C1 segment of cervical spinal cord (tissue), 14 donors: ENCODE measurements at places on chromosomes 3 and 15.

DNA sequence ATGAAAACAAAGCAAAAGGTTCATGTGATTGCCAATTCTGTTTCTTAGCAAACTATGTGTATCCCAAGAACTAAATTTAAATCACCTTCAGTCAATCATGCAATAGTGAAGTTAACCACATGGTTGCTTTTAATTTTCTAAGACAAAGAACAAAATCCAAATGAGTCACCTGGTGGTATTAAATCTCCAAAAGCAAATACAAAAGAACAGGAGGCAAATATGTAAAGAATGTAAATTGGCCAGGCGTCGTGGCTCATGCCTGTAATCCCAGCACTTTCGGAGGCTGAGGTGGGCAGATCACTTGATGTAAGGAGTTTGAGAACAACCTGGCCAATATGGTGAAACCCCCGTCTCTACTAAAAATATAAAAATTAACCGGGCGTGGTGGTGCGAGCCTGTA is 54.2 kb upstream of the PIK3R4 start:
- DNase-seq: no peak

- no peak for DNase-seq
Observed at GRCh38 chr3:65914740-65915367, 123.9 kb downstream of the MAGI1 start.

DNA sequence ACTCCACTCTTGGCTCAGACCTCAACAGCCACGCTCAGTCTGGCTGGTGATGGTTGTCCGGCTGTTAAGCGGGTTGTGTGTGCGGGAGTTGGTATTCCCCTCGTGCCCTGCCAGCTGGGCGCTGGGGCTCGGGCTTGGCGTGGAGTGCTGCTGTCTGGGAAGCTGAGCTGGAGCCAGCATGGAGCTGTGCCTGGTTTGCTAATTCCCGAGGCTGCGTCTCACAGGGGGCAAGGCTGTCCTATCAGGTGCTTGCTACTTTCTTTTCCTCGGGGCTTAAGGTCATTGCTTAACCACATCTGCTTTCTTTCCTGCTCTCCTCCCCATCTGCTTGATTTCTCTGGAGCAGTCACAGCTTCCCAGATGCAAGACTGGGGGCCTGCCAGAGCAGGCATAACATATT is 29.9 kb downstream of the PDIA5 start:
- peak; percentile 13 for DNase-seq

DNA sequence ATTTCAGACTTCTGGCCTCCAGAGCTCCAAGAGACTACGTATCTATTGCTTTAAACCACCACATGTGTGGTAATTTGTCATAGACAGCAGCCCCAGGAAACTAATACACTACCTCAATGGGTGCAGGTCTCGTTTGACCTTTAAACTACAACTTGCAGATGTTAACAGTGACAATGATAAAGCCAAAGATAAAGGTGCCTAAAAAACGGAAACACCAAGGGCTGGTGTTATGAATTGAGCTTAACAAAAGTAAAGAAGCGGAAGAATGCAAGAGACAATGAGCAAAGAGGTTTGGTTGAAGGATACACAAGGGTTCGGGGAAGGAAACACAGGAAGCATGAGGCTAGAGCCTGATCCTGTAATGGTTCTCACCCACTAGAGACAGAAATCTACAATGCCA is 50.8 kb downstream of the RFTN1 start:
- no peak for DNase-seq

DNA sequence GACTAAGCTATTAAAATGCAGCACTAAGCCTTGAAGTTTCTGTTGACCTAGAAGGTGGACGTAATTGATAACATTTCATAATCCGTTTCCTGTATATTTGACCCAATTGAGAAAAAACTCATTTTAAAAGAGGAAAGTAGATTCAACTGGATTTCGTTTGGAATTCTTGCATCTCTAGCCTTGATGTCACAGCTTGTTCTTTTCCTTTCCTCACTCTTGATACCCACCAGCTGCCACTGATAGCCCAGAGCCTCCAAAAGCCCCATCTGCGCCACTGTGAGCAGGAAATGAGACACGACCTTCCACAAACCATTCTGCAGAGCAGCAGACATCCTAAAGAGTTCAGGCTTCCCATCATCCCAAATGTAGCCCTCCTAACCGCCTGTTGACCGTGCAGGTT is 61.8 kb downstream of the FOXB1 start:
- DNase-seq: no peak

GRCh38 chr3:4645468-4645867 is 152.3 kb downstream of the ITPR1 start:
- DNase-seq: no peak

DNA sequence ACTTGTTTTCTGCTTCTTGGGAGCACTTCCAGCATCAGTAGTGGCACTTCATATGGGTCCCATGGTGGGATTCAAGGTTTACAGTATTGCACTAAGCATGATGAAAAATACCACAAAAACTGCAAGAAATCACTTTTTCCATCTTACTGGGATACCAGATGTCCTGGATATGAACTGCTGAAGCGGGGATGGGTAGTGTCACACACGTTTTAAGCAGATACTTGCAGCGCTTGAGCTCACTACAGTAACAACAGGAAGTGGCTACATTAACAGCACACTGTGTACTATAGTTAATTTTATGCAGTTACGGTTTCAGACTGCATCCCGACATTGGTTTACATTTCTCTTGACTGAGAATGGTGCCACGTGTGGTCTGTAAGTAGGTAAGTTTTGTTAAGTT is 3.5 kb upstream of the ISG20 start:
- DNase-seq: no peak

DNA sequence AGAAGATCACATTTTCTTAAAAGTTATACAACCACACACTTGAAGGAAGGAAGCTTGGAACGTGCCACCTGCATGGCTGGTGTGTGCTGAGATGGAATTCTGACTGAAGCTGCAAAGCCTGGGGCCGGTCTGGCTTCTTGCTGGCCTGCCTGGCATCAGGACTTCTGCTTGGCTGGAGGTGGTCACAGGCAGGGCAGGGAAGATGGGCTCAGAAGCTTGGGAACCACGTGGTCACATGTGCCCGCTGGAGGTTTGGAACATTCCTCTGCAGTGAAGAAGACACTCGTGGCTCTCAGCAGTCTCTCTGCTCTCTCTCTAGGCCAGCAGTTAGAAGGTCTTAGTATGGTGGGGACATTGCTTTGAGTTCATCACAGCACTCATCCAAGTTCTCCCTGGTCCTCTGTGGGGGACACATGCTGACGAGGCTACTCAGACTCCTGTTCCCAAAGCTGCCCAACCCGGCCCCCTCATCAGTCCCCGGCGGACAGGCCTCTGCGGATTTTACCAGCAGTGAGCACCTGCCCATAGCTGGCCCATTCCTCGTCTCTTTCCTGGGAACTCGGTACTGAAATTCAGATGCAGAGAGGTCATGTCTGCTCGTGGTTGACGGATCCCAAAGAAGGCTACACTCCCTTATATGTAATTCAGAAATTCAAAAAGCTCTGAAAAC is 229.0 kb downstream of the ADAMTS17 start:
- DNase-seq: no peak

DNA sequence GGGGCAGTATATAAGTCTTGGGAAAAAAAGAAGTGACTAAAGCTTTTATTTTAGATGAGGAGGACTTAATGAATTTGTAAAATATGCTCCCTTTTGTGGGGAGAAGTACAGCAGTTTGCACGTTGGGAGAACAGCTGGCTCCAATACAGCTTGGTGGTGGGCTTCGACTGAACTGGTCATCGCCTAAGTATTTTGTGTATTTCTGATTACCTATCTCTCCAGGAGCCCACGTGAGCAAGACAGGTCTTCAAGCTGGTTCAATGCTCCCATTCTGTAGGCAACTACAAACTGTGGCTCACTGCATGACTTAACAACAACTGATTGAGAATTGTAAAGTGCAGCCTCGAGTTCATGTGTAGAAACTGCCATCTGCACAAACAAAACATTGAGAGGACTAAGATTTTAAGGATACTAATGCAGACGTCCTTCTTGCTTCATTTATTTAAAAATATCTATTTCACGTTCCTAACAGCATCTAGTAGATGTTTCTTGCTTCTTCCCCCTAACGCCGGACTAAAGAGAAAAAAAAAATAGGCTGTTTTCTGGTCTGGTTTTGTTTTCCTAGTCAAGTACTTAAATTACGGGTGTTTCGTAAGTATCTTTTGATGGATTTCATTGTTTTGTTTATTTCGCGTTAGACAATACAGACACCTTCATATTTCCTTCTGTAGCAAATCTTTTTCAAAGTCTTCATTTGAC is 1.4 kb upstream of the GREM1 start:
- no peak for DNase-seq

GRCh38 chr3:188350961-188351360 is 197.0 kb downstream of the LPP start:
- DNase-seq: no peak

DNA sequence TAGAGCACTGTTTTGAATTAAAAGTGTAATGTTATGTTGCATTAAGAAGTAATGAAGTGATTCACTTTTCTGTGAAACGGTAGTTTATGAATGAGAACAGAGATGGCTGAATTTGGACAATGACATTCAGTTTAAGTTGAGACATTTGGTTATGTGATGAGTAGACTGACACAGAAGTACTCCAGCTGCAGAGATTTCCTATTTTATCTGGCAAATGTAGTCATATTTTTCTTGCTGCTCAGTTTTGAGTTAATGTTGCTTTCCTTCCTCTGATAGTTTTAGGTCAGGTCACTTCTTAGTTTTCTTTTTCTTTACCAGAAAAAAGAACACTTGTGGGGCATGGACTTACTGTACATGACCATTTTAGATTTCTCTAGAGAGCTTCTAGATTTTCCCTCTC is 51.2 kb downstream of the ASB7 start:
- DNase-seq: no peak

GRCh38 chr3:133256787-133257483 is 142.9 kb upstream of the BFSP2 start:
- DNase-seq: no peak

DNA sequence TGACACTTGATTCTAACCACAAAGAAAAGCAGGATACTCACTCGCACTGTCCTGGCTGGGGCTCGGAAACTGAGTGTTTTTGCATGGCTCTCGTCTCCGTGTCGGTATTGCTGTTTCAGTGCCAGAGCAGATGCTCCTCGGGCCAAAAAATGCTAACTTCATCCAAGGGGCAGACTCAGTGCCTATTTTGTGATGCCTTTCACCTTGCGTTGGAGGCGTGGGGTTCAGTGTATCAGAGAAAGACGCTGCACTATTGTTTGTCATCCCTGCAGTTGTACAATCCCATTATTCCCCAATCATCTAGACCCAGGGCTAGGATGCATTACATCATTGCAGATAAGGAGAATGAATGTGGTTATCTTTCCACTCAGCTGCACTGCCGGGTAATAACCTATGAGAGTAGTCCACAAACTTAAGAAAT is 1.4 kb downstream of the CACNA2D3 start:
- DNase-seq: no peak

GRCh38 chr3:177817751-177818150 is 620.5 kb upstream of the TBL1XR1 start:
- no peak for DNase-seq

GRCh38 chr3:68121287-68121686 is 466.9 kb upstream of the SUCLG2 start:
- no peak for DNase-seq

GRCh38 chr3:106533788-106534160 is 665.0 kb upstream of the CBLB start:
- no peak for DNase-seq

- no peak for DNase-seq
Observed at GRCh38 chr3:42507761-42508335, 5.4 kb downstream of the VIPR1 start.

DNA sequence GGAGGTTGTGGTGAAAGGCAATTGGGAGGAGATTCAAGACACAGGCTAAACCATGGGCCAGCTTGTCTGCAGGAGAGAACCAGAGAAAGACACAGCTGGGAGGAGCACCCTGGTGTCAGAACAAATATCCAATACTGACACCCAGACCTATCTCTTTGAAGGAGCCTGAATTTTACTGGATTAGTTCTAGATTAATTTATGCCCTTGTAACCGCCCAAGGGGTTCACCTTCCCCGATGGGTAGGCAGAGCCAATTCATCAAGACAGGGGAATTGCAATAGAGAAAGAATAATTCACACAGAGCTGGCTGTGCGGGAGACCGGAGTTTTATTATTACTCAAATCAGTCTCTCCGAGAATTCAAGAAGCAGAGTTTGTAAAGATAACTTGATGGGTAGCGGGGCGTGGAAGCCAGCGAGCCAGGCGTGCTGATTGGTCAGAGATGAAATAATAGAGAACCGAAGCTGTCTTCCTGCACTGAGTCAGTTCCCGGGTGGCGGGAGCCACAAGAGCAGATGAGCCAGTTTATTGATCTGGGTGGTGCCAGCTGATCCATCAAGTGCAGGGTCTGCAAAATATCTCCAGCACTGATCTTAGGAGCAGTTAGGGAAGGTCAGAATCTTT is 31.4 kb upstream of the GK5 start:
- DNase-seq: no peak

DNA sequence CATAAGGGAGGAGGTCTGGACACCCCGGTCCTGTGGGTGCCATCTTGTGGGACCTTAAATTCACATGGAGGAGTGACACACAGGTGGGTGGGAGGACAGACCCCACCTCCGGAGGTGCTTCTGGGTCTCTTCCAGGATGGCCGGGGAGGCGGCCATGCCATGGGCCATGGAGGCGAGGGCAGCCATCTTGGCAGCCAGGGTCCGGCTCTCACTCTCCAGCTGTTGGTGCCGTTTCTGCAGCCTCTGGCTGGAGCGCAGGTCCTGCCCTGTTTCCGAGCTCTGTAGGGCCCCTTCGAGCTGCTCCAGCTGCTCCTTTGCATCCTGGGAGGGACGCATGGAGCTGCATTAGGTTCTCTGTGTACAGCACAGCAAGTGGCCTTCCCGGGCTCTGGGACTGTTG is 19.1 kb downstream of the SPTBN5 start:
- no peak for DNase-seq

DNA sequence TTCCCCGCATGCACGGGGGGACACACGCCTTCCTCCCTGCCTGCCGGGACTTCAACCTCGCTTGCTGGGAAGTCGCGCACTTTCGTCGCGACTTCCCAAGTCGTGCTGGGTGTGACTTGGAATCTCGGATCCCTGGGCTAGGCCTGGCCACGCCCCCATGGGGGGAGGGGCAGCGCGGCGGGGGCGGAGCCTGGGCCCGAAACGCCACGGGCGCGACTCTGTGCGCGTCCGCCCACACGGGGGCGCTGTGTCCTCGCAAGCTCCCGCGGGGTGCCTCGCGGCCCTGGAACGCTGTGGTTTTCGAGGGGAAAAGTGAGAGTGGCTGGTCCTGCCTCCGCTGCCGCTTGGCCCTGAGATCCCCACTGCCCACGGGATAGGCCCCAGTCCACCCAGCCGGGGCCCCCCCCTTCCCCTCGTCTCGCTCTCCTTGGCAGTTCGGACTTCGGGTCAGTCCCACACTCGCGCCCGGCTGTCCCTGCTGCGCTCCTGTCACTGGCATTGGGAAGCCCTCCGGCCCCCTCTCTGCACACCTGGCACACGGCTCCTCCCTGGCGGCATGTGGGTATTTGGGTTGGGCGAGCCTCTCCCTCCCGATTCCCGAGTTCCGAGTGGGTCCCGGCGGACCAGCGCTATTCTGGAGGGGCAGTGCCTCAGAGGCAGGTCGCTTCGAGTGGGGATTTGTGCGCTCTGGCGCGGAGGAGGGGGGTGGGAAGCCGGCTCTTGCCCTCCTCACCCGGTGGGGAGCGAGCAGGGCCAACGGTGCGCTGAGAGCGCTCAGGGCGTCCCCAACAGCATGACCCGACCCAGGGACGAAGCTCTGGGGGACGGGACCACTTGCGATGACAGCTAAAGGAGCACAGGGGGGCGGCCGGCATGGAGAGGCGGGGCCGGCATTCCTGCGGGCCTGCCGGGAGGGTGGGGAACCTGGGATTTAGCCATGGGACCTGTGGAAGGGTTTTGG is 23.6 kb downstream of the SEC61A1 start:
- peak; percentile 72 for DNase-seq

- no peak for DNase-seq
Observed at GRCh38 chr3:139107424-139108252, 62.9 kb upstream of the PRR23C start.

- DNase-seq: peak; percentile 2
Observed at GRCh38 chr15:69848096-69848495, 249.6 kb downstream of the TLE3 start.
